ENCODE measurements at places on chromosomes 1 and 21.
A peak's percentile ranks its signal among the peaks of the same experiment; 100 is the strongest.

- no peak for DNase-seq
Observed at GRCh38 chr1:228867108-228867950, 132.1 kb downstream of the RHOU start.

DNA sequence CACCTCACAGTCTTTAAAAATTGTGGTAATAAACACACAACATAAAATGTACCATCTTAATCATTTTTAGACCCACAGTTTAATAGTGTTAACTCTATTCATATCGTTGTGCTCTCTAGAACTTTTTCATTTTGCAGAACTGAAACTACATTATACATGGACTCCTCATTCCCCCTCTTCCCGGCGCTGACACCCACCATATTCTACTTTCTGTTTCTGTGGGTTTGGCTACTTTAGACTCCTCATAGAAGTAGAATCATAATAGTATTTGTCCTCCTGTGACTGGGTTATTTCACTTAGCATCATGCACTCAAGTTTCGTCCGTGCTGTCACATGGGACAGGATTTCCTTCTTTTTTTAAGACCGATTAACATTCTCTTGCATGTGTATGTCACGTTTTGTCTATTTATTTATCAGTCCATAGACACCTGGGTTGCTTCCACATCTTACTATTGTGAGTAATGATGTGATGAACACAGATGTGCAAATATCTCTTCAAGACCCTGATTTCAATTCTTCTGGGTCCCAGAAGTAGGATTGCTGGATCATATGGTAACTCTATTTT lies 62.9 kb upstream of the TMPRSS2 start:
- DNase-seq, result no peak

GRCh38 chr1:207088701-207089626 lies at the start of gene C4BPB:
C4BPB (plus strand) TSS chr1:207088860; CDS start chr1:207089532, 672 bp downstream.
- no peak for DNase-seq

DNA sequence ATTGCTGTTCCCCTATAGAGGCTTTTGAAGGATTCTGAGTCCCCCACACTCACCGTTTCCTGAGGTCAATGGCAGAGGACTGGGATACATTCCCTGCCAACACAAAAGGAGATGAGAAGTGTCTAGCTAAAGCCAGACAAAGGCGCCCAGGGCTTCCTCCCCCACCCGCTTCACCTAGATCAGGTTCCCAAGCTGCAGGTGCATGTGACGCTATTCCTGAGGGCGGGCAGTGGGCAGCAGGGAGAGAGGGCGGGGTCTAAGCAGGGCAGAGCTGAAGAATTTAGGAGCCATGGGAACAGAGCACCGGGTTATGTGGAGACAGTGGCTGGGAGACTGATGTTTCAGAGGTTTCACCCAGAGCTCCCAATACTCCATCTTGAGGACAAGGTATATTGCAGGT lies 6.0 kb upstream of the ARHGEF2 start:
- DNase-seq, result no peak

DNA sequence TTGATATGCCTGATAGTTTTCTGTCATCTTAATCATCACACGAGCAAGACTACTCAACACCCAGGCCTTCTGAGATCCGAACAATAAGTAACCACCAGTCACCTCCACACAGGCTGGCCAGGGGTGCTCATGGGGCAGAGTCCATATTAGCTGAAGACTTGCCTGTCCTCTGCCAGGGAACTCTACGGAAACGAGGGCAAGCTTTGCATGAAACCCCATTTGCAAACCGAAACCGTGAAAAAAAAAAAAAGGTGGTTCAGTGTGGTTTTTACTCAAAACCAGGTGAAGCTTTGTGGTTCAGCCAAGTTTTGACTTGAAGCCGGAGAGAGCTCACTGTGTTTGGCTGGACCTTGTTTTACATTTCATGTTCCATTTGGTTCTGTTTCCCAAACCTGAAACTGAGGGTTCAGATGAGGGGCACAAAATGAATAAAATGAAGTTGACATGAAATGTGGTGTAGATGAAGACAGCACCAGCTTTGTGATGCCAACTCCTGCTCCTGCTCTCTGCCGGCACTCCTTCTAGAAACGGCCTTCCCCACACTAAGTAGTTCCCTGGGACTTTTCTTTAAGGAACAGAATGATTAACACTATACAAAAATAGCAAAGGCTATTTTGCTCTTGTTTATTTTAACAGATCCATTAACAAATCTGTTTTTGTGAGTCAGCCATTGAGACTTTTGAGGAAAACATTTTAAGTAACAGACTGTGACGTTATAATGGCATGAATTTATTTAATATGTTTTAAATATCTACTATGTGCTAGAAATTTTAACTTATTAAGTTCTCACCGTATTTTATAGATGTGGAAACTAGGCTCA lies 74.7 kb downstream of the RUNX1 start:
- no peak for DNase-seq

DNA sequence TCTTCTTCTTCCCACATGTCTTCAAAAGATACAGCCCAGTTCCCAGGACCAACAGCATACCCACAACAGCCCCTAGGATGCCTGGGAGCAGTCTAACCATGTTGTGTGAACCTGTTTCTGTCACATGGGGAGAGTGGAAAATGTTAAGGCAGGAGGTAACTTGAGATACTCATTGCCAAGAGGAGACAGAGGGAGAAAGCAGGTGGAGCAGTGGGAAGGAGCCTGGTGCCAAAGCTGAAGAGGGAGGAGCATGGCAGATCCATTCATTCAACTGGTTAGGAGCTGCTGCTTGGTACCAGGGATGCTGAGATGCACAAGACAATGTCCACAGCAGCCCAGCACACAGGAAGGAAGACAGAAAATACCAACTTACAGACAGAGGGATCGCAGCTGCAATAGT lies 149.8 kb upstream of the ETV3 start:
- DNase-seq, result no peak

GRCh38 chr1:28159243-28159642 lies 17.2 kb downstream of the PTAFR start:
- no peak for DNase-seq

DNA sequence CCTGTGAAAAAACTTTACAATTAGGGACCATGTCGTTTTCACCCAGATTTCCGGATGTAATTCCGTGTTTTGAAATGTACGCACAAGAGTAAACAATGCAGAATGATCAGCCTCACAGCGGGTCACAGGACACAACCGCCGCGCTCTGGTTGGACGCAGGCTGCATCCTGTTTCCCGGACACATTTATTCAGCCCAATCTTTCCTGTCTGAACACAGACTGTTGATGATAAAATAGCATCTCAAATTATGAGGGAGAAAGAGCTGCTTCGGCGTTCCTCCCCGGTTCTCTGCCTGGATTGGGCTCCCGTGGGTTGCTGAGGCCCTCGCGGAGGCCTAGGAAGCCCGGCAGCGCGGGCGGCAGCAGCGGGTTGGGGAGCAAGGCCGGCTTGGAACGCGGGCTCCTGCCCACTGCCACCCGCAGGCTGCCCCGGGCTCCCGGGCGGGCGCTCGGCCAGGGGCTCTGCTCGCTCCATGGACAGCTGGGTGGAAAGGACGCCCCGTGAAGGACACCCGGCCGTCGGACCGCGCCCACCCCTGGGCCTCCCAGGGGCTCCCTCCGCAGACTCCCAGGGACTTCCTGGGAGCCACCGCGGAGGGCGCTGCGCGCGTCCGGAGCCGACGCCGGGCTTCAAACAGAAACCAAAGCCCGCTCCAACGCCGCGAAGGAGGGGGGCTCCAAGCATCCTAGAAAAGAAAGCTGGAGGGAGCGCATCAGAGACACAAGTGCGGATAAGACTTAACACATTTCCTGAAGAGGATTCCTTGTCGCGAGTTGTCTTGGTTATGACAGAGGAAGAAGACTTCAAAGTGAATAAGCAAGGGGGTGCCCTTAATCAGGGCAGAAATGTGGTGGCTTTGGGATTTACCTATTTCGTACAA lies 122.3 kb downstream of the ESRRG start:
- DNase-seq, result no peak

GRCh38 chr1:209720826-209721225 lies 16.2 kb downstream of the HSD11B1 start:
- DNase-seq, result no peak

GRCh38 chr1:20640183-20640597 lies 6.9 kb downstream of the PINK1 start:
- peak; percentile 4 for DNase-seq

DNA sequence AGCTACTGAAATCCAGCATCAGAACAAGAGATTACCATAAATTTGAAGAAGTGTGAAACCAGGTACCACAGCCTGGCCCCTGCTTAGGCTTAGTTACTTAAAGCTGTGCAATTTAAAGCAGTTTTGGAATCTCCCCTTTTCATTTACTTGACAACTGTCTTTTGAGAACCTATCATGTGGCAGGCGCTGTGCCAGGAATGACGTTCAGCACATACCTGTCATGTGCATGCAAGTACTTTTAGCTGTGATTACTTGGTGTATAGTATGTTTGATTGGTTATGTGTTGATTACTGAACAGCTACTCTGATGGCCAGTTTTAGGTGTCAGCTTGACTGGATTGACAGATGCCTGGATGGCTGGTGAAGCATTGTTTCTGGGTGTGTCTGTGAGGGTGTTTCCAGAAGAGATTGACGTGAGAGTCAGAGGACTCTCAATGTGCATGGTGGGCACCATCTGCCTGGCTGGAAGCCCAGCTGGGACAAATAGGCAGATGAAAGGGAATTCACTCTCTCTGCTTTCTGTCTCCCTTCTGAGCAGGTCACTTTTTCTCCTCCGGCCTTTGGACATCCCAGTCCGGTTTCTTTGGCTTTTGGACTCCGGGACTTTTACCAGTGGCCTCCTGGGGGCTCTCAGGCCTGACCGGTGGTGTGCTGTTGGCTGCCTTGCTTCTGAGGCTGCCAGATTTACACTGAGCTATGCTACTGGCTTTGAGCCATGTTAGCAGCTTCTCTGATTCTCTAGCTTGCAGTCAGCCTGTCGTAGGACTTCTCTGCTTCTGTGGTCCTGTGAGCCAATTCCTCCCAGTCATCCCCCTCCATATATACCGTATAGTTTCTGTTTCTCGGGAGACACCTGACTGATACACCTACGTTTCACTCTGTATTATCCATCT lies 178.0 kb downstream of the RYR2 start:
- no peak for DNase-seq

DNA sequence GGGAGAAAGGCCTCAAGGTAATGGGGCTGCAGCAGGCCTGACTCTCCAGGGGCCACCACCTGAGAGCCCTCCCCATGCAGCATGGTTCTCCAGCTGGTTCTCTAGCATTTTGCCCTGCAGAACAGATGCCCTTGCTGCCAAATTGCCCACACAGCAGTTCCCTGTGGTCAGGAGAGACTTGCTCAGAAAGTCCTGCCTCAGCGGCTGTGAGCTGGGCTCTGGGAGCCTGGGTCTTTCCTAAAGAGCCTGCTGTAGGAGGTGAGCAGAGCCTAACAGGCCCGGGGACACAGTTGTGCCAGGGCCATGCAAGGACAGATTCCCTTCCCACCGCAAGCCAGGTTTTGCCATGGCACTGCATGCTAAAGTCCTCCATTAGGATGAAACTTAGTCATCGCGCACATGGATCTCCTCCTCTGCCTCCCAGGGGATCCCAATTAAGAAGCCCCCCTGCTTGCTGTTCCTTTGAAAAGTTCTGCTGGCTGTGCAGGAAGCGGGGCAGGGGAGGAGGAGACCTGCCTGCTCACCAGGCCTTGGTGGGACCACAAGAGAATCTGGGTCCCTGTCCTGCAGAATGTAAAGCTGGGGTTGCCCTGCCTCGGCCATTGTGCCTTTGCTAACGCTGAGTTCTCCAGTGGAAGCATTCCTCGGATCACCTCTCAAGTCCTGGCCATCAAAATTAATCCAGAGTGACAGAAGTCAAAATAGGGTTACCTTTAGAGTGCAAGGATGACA lies 21.4 kb downstream of the TEX35 start:
- no peak for DNase-seq

DNA sequence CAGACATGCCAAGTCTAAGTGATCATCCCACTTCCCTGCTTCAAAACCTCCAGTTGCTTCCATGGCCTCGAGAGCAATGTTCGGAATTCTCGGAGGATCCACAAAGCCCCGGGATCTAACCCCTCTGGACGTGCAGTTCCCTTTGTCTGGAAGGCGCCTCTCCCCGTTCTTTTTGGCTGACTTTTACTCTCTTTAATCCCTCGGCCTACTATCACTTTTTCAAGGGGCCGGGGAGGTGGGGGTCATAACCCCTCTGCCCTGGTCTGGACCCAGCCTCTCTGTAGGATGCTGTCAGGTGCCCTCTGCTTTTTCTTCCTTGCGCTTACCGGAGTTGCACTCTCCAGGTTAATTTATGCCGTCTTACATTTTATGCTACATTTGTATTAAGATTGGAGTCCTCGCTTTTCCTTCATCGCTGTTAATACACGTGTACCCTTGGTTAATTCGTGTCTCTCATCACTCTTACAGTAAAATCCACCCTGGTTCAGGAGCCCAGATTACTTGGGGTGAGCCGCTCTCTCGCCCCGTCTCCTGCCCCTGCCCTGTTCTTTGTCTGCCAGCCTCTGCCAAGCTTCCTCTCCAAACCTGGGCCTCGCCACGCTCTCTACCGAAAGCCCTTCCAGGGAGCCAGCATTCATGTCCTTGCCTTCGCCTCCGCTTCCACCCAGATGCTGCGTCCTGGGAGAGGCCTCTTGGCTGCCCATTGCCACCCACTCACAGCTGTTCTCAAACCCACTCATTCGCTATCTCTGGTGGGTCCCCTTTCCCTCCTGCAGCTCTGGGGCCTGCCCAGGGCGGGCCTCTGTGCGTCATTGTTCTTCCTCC lies 448.6 kb downstream of the CAMTA1 start:
- no peak for DNase-seq

DNA sequence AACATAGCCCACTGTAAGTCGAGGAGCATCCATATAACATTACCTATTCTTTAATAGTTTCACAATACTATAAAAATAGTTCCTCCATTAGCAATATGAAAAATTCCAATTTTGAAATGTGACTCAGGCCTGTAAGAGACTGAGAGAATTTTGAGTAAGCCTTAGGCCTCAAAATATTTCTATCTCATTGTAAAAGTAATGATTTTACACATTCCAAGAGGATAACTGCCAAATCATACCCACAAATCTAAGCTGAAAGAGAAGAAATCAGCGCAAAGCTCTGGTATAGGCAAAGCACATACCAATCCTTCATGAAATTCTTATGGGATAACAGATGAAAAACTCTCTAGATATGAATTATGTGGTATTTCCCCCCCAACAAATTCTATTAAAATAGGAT lies 144.1 kb downstream of the CDC42BPA start:
- DNase-seq, result no peak

- DNase-seq, result no peak
Observed at GRCh38 chr1:66250478-66250877, 283.5 kb upstream of the SGIP1 start.

- DNase-seq, result peak; percentile 92
Observed at GRCh38 chr21:20760221-20760620, 238.0 kb upstream of the NCAM2 start.

DNA sequence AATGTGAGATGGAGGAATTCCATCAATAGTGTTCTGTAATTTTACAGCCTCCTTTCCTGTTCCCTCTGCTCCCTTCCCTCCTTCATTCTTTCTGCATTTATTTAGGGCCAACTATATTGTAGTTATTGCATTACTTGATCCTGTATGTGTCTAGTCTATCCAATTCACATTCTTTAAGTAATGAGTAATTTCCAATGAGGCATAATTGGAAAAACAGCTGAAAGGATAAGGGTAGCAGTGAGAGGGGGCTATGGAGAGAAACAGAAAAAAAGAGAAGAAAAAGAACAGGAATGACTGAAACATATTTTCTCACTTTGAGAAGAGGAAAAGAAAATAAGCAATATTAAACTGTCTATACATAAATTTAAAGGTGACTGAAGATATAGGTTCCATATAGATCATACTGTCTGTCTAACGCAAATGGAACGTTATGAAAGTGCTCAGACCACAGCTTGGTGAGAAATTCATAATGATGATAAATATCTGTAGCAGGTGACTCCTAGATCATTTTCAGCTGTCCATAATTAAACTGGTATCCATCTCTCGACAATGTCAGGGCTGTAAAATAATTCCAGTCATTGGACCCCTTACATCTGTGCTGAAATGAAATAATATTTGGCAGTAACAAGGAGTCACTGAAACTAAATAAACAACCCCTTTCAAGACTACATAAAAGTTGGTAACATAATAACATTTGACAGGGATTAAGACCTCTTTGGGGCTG lies 61.8 kb downstream of the SPAG17 start:
- no peak for DNase-seq
